ENCODE measurements at places on chromosomes 6 and 20.

- DNase-seq = no peak
Measured at GRCh38 chr20:35974256-35974655, 5.9 kb downstream of the CNBD2 start.

DNA sequence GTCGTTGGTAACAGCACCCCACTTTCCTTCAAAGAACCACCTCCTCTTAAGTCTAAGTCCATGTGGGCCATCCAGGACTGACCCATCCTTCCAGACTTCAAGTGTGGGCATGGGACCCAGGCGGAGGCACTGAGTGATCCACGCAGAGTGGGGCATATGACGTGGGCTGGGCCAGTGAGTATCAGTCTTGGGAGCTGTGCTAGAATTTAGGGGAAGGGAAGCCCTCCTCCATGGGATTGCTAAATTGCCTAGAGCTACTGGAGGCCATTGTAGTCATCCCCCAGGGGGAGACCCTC is 35.3 kb upstream of the KCNB1 start:
- DNase-seq = no peak

GRCh38 chr20:57399587-57400155 is 8.5 kb downstream of the RBM38 start:
- peak; percentile 58 for DNase-seq

DNA sequence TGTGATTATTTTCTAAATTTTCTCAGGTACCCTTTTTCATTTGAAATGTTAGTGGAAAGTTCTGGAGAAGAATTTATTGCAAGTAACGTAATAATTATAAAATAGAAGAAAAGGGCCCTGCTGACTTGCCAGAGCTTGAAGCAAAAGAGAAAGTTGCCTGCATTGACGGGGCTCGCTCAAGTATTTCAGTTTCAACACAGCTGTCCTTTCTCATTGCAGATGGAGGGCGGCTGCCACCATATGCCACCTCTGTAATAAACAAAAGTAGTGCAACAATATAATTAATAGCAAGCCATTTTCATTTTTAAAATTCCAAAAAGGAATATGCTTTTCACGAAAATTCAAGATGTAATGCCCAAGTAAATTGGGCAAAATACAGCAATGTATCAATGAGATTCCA is 246.2 kb downstream of the PACRG start:
- DNase-seq = no peak

DNA sequence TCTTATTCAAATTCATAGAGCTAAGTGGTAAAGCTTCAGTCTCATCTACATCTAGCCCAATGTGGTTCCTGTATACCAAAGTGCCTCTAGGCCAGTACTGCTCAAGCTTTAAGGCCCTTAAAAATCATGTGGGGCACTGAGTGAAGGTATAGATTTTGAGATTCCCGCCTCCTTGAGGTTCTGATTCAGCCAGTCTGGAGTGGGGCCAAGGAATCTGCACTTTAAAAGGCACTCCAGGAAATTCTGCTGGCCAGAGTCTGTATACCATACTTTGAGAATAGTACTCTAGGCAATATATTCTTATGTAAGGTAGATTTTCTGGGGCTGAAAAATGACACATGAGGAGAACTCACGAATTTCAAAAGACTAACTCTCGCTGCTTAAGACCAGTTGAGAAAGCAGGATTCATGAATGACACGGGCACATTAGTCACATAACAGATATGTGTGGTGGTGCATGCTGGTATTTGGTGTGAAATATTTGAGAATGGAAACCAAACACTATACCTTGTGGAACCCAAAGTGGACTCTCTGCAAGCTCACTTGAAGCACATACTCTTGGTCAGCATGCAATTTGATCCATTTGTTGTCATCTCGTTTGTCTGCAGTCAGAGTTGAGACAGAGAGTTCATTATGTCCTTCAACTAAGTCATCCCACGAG is 47.6 kb upstream of the SIM1 start:
- DNase-seq = no peak

GRCh38 chr20:58891086-58891717 is 38.7 kb downstream of the GNAS start:
- DNase-seq = peak; percentile 69

GRCh38 chr6:129497481-129498441 is 212.2 kb downstream of the ARHGAP18 start:
- no peak for DNase-seq

GRCh38 chr6:167769408-167770190 is 57.1 kb upstream of the AFDN start:
- DNase-seq = no peak

GRCh38 chr6:125985522-125985921 is 818 bp upstream of the TRMT11 start:
- DNase-seq = no peak

- DNase-seq = peak; percentile 88
Measured at GRCh38 chr20:57698116-57698866, 11.5 kb downstream of the PMEPA1 start.
